ENCODE measurements at places on chromosomes 7 and 10.

- peak; percentile 18 for DNase-seq
These were observed 427.0 kb downstream of the PHTF2 start for GRCh38 chr7:78225534-78225933.

- no peak for DNase-seq
These were observed 55.5 kb downstream of the WDFY4 start for GRCh38 chr10:48740015-48740707.

DNA sequence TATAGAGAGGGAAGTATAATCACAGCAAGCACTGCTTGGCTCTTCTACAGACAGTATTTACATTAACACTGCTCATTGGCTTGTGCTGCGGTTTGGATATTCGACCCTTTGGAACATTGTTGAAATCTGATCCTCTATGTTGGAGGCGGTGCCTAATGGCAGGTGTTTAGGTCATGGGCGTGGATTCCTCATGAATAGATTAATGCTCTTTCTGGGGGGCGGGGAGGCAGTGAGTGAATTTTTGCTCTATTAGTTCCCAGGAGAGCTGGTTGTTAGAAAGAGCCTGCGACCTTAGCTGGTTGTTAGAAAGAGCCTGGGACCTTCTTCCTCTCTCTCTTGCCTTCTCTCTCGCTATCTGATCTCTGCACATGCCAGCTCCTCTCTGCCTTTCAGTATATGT is 77.3 kb upstream of the SVIL start:
- no peak for DNase-seq

DNA sequence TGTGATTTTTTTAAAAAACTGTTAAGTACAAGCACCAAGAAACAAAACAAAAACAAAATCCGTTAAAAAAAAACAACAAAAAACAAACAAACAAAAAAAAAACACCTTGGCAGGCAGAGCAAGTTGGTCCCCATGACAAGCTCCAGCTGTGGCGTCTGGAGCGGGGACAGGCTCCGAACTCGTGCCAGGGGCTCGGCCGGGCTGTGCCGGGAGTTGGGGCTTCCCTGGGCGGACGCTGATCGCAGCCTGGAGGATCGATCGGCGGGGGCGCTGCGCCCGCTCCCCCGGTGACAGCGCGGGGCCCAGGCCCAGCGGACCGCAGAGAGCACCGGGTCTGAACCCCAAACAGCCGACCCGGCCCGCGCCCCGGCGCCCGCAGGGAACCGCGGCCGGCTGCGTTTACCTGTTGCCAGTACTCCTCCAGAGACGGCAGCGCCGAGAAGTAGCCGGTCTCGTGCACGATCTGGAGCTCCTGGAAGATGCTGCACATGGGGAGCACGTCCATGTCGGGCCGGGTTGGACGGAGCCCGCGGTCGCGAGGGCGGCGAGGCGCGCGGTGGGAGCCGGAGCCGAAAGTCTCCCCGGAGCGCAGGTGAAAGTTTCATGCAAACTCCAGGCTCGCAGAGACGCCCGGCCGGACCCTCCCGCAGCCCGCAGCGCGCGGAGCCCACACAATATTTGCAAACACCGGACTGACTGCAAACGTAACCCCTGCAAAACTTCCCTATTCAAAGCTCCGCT is at the start of gene KLF6:
KLF6 (minus strand) TSS at position 700 of the 741 bp plus-strand sequence; CDS start at position 505, 195 bp downstream.
- peak; percentile 67 for DNase-seq

- DNase-seq = no peak
These were observed 12.4 kb upstream of the SRRM3 start for GRCh38 chr7:76189276-76189675.

DNA sequence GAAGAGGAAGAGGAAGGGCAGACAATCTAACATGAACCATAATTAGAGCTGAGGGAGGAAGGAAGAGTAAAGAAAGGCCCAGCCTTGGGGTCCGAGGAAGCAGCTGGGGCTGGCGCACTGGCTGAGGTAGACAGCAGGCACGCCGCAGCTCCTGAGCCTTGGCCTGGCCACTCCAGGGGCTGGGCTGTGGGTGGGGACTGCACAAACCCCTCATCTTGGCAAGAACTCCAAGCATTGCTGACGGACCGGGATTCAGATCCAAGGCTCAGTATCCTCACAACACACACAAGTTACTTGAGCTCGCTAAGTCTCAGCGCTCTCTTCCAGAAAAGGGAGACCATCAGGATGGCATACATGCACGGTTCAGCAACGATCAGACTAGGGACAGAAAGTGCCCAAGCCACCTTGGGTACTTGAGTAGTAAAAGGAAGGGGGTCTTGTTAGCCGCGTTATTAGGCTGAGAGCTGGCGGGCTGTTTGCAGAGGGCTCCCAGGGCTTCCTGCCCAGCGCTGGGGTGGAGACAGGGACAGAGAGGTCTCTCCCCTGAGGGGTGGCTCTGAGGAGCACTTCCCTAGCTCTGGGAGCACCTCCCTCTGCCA is 4.5 kb downstream of the TNS3 start:
- no peak for DNase-seq

DNA sequence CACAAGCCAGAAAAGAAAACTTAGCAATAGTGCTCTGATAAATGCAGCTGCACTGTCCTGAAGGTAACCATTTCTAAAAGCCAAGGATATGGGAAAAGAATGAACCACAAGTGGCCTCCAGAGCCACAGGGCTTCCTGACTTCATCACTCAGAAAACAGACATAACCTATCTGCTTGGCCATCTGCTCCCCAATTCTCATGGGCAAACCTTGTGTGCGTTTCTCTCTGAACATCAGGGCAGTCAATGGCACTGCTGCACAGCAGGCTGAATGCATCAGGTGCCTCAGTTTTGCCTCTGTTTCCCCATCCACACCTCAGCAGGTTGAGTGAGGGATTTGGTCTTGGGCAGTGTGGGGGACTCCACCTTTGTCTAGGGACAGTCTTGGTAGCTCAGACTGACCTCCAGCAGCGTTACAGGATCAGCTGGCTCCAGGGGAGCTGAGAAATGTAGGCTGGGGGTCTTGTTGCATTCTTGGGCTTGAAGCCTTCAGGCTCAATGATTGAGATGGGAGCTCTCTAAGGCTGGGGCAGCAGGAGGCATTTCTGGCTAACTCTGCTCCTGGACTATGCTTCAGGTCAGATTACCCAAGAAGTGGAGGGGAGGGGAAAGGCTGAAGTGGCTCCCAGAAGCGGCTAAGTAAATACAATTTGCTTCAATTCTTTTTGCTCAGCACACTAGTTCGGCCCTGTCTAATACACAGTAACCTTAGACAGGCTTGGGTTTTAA is 23.6 kb upstream of the PDLIM1 start:
- DNase-seq = no peak

DNA sequence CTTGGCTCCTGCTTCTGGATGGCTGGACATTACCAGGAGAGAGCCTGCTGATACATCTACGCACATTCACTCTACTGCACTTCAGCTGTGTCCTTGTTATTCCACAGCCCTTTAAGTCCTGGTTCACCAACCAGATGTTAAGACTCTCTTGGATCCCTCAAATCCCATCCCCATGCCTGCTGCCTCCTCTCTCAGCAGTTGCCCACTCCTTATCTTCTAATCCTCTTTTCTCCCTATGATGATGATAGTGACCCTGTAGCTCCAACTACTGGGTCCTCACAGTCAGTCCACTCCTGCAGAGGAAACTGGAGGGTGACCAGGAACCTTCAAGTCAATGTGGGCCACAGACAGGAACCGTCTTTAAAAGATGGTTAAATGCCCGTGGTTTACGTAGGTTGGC is 96.3 kb upstream of the PDCD4 start:
- DNase-seq = no peak

DNA sequence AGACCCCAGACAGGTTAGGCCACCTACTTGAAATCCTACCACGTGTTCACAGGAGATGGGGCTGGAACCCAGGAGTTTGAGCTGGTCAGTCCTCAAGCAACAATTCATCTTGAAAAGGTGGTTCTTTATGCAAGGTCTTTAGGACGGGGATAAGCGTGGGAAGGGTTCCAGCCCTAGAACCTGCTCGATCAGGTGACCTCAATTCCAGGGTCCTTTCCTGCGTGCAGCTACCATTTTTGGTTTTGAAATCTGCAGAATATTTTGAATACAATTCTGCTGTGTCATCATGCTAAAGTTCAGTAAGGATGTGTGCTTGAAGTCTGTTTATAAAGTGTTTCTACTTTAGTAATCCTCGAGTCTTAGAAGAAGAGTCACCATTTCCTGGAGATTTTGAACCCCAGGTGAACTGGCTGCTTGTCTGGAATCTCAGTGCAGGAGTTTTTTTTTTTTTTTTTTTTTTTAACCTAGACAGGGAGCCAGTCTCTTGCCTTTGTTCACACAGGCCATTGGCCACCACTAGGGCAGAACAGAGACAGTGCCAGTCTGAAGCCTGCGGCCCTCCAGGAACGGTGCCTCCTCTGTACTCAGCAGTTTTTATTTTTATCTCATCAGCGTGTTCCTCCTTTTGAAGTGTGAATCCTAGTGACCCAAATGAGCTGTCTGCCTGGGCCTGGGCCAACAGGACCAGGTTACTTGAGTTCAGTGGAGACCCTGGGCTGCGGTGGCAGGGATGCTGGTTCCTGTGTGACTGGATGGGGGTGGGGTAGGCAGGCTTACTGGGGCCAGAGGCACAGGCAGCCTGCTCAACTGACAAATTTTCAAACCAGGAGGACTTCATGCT is 54.6 kb downstream of the EEPD1 start:
- peak; percentile 63 for DNase-seq

DNA sequence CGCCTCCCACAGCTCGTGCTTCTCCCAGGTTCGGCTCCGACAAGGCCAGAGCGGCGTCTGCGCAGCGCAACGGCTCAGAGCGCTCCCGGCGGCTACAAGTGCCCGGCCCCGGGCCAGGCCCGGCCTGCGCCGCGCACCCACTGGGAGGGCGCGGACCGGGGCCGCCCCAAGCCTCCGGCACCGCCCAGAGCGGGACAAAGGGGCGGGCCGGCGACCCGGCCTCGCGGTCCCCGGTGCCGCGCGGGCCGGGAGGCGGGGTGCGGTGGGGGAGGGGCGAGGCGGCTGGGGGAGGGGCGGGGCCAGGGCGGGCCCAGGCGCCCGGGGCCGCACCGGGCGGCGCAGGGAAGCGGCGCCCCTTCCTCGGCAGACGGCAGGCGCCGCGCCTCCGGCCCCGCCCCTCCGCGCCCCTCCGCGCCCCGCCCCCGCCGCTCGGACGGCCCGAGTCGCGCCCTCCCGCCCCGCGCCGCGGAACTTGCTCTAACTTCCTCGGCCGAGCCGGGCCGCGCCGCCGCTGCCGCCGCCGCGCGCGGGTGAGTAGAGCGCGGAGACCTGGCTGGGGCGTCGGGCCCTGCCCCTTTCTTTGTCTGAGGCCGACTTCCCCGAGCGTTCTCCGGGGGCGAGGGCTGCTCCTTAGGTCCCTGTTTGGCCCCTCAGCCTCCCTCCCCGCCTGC is at the start of gene TSPAN14:
TSPAN14 (plus strand) TSS at position 469 of the 671 bp plus-strand sequence. CDS start 34,924 bp downstream, outside the sequence.
- peak; percentile 93 for DNase-seq

GRCh38 chr10:18000601-18001000 is 48.9 kb downstream of the SLC39A12 start:
- no peak for DNase-seq

DNA sequence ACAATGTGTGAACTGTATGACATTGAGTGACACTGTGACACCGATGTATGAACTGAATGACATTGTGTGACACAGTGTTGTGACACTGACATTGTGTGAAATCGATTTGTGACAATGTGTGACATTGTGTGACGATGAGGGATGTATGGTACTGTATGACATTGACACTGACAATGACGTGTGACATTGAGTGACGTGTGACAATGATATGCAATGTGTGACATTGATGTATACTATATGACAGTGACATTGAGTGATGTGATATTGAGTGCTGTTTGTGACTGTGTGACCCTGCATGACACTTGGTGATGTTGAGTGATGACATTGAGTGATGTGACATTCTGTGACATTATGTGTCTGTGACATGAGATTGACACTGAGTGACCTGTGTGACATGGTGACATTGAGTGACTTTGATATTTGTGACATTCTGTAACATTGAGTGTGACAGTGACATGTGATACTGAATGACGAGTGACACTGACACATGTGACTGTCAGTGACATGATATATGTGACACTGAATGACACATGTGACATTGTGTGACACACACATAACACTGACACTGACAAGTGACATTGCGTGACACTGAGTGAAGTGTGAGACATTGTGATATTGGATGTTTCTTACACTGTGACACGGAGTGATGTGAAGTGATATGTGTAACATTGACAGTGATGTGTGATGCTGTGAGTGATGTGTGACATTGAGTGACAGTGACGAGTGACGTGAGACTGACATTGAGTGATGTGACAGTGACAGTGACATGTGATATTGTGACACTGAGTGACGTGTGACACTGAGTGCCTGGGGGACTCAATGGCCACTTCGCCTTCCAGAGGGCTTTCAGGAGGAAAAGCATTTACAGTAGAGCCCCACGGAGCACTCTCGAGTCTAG is 167.5 kb downstream of the PRKAG2 start:
- DNase-seq = no peak

DNA sequence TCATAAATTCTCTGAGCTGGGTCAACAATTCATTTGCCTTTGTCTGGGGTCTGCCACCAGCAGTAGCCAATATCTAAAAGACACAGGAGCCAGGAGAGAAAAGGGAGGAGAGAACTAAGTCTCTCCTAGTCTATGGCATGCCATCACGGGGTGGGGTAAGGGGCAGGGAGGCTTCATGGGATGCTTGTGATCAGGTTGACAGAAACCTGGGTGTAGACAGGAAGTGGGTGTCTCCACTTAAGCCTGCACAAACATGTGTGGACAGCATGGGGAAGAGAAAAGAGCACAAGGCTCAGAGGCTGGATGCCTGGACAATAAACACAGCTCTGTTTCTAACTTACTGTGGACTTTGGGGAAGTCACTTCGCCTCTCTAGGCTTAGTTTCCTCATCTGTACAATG is 11.5 kb upstream of the C10orf53 start:
- no peak for DNase-seq

GRCh38 chr7:130695840-130696239 is 9.5 kb upstream of the TSGA13 start:
- DNase-seq = peak; percentile 66

DNA sequence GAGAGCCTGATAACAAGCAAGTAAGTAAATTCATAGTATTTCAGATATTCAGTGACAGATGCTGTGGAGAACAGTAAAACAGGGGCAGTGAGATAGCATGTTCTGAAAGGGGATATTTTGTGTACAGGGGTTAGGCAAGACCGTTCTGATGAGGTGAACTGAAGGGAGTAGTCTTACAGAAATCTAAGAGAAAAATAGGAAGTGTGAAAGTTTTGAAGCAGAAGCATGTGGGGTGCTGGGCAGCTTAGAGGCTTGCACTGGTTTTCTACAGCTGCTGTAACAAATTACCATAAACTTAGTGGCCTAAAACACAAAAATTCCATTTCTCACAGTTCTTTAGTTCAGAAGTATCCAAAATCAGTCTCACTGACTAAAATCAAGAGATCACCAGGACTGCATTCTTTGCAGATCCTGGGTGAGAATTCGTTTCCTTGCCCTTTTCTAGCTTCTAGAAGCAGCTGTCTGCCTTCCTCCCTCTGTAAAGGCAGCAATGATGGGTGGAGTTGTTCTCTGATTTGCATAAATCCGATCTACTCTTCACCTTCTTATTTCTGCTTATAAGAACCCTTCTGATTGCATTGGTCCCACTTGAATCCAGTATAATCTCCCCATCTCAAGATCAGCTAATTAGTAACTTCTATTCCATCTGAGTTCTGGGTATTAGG is 7.5 kb upstream of the KLF14 start:
- DNase-seq = no peak

DNA sequence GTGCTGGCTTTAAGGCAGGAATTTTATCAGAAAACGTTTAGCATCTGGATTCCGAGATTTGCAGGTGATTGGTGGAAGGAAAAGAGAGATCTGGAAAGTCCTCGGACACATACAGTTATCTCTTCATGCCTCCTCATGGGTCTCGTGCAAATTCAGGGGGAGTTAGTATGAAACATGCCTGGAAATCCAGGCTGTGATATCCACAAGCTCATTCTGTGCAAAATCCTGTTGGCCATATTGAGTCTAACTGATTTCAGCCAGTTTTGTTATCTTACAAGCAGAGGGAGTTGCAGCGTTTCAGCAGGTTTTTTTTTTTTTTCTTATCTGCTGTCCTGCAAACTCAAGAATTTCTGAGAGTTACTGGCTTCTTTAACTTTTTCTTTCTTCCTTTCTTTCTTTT is 411.5 kb downstream of the GALNT17 start:
- DNase-seq = no peak
